Ecto neural progenitor cell (in vitro differentiated cells): ENCODE measurements at places on chromosomes 3 and 15.

DNA sequence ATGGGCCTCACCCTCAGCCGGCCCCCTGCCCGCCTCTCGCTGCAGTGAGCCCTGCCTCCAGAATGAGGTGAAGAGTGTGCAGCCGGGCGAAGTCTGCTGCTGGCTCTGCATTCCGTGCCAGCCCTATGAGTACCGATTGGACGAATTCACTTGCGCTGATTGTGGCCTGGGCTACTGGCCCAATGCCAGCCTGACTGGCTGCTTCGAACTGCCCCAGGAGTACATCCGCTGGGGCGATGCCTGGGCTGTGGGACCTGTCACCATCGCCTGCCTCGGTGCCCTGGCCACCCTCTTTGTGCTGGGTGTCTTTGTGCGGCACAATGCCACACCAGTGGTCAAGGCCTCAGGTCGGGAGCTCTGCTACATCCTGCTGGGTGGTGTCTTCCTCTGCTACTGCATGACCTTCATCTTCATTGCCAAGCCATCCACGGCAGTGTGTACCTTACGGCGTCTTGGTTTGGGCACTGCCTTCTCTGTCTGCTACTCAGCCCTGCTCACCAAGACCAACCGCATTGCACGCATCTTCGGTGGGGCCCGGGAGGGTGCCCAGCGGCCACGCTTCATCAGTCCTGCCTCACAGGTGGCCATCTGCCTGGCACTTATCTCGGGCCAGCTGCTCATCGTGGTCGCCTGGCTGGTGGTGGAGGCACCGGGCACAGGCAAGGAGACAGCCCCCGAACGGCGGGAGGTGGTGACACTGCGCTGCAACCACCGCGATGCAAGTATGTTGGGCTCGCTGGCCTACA lies 8.5 kb downstream of the GRM2 start:
- DNase-seq: no peak

- DNase-seq: no peak
Measured at GRCh38 chr3:195896361-195897080, 11.8 kb downstream of the TNK2 start.

GRCh38 chr15:62983956-62984355 lies 58.6 kb upstream of the TPM1 start:
- no peak for DNase-seq

DNA sequence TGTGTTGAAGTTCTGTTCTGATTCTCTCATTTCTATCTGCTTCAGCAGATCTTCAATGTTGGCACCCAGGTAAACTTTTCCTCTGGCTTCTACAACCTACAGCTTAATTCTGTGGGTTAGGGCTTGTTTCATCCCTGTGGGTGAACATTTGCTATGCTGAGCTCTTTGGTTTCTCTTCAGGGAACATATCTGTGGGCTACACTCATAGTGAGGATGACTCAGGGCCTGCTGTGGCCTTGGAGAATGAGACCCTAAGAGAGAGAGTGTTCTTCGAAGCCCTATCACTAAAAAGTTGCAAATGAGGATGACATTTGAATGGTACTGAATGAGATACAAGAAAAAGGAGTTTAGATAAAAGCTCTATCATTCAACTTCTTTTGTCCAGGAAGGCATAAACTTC lies 346.2 kb upstream of the CBLB start:
- DNase-seq: no peak

DNA sequence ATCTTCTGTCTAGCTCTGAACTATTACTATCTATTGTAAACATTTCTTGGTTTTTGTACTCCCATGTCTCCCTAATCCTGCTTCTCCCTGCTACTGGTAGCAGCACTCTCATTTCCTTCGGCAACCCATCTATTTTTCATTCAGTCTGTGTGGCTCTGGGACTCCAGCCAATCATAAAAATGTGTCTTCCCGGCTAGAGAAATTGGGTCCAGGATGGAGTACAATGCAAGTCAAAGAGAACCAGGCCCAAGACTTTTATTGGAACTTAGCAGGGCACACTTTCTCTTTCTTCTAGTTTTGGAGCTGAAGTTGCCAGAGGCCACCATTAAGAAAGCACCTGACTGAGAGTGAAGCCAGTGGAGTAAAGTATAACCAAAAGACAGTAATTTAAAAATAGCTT lies 22.8 kb upstream of the ARHGEF26 start:
- DNase-seq: no peak

DNA sequence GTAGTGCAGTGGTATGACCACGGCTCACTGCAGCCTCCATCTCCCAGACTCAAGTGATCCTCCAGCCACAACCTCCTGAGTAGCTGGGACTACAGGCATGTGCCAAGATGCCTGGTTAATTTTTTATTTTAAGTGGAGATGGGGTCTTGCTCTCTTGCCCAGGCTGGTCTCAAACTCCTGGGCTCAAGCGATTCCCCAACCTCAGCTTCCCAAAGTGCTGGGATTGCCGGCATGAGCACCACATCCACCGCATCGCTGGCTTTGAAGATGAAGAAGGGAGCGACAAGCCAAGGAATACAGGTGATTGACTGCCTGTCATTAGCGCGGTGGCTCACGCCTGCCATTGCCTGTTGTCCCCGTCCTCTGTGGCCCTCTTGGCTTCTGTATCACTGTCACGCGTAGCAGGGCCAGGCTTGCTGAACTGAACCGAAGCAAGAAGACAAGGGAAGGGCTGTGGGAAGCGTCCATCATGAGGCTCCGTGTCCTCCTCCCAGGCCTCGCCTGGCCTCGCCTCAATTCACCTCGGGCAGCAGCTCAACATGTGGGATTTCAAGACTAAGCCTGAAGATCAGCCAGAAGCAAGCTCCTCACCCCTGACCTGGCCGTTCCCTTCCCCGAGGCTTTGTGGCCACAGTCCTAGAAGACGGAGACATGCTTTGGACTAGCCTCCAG lies 46.4 kb upstream of the TFRC start:
- DNase-seq: no peak

- DNase-seq: no peak
Measured at GRCh38 chr15:101174152-101174920, 77.5 kb downstream of the CHSY1 start.

- no peak for DNase-seq
Measured at GRCh38 chr15:51499379-51499976, 123.1 kb downstream of the DMXL2 start.

- DNase-seq: no peak
Measured at GRCh38 chr15:85755471-85755870, 39.3 kb downstream of the KLHL25 start.

GRCh38 chr3:184156522-184156955 lies 1.4 kb downstream of the DVL3 start:
- peak; percentile 73 for DNase-seq

DNA sequence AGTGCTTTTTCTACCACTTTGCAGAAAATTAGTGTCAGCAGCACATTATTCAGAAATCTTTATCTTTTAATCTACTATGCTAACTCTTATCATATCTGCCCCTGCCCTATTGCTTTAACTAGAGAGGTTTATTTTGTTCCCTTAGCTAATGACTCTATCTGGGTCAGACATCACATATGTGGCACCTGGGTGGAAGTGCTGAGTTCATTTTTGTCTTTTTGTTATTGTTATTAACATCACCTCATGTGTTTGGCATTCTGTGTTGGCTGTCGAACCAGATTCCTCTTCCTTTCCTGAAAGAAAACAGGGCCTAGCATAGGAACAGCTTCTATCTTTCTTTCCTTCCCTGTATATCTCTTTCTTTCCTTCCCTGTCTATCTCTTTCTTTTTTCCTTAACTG lies 100.7 kb downstream of the RBMS3 start:
- DNase-seq: no peak

GRCh38 chr3:85342915-85343314 lies 384.1 kb downstream of the CADM2 start:
- no peak for DNase-seq

GRCh38 chr3:48621461-48621869 lies at the start of gene TMEM89:
Gene TMEM89, minus strand, starts transcription at chr3:48621769. Its CDS starts 13 bp downstream, at chr3:48621756.
- DNase-seq: no peak

- DNase-seq: no peak
Measured at GRCh38 chr3:124576565-124577493, 153.4 kb upstream of the UMPS start.
